Hematopoietic multipotent progenitor cell (in vitro differentiated cells): ENCODE measurements at places on chromosomes 2 and 18. TPM values are rescaled to one million over a fixed set of nuclear protein-coding genes. Genes with fewer than 3 reads are reported as not detected.

The OTOS gene
- not detected for total RNA-seq

The COL6A3 gene
- 0.54 TPM for total RNA-seq

The ASXL3 gene
- total RNA-seq: under 0.01 TPM

The RETREG2 gene
- total RNA-seq: 108 TPM

The COL3A1 gene
- not detected for total RNA-seq

The GIGYF2 gene
- 60.6 TPM for total RNA-seq

The C1GALT1C1L gene
- total RNA-seq: 0.27 TPM

The TMEM247 gene
- not detected for total RNA-seq

The GREB1L gene
- not detected for total RNA-seq

The GPR17 gene
- total RNA-seq: not detected

The IHH gene
- 0.27 TPM for total RNA-seq

The AQP12B gene
- under 0.01 TPM for total RNA-seq

The STPG4 gene
- total RNA-seq: not detected

The RFTN2 gene
- total RNA-seq: under 0.01 TPM

The SPDYA gene
- total RNA-seq: 0.27 TPM

The PKDCC gene
- 0.27 TPM for total RNA-seq

The SLC1A4 gene
- total RNA-seq: 31.0 TPM

The IAH1 gene
- 27.7 TPM for total RNA-seq

The MAB21L4 gene
- total RNA-seq: not detected

The ZNF512 gene
- 24.2 TPM for total RNA-seq

The GCKR gene
- total RNA-seq: under 0.01 TPM

The FEV gene
- total RNA-seq: not detected

The PRSS56 gene
- total RNA-seq: not detected

The SERPINB10 gene
- 0.27 TPM for total RNA-seq

The SRBD1 gene
- total RNA-seq: 22.1 TPM

The ADAM23 gene
- under 0.01 TPM for total RNA-seq

The VIL1 gene
- under 0.01 TPM for total RNA-seq

The ABCG5 gene
- under 0.01 TPM for total RNA-seq

The C2orf66 gene
- 0.27 TPM for total RNA-seq

The NR4A2 gene
- 6.7 TPM for total RNA-seq

The POTEE gene
- under 0.01 TPM for total RNA-seq

The SGPP2 gene
- under 0.01 TPM for total RNA-seq

The CFAP65 gene
- not detected for total RNA-seq

The MLPH gene
- total RNA-seq: 0.54 TPM

The MALL gene
- 1.1 TPM for total RNA-seq

The UGT1A10 gene
- under 0.01 TPM for total RNA-seq

The LRRTM4 gene
- not detected for total RNA-seq

The MYL1 gene
- not detected for total RNA-seq

The MFSD6 gene
- 50.1 TPM for total RNA-seq

The TMEM18 gene
- total RNA-seq: 24.8 TPM

The IL1A gene
- under 0.01 TPM for total RNA-seq

The TCF23 gene
- not detected for total RNA-seq

The DSG4 gene
- not detected for total RNA-seq

The WDSUB1 gene
- 21.8 TPM for total RNA-seq

The EFEMP1 gene
- total RNA-seq: 0.27 TPM

The REG3G gene
- total RNA-seq: not detected

The LGALSL gene
- 2.2 TPM for total RNA-seq

The FABP1 gene
- total RNA-seq: not detected

The TET3 gene
- total RNA-seq: 11.0 TPM

The ERBB4 gene
- total RNA-seq: not detected
